ENCODE measurements at places on chromosomes 7 and 10.

DNA sequence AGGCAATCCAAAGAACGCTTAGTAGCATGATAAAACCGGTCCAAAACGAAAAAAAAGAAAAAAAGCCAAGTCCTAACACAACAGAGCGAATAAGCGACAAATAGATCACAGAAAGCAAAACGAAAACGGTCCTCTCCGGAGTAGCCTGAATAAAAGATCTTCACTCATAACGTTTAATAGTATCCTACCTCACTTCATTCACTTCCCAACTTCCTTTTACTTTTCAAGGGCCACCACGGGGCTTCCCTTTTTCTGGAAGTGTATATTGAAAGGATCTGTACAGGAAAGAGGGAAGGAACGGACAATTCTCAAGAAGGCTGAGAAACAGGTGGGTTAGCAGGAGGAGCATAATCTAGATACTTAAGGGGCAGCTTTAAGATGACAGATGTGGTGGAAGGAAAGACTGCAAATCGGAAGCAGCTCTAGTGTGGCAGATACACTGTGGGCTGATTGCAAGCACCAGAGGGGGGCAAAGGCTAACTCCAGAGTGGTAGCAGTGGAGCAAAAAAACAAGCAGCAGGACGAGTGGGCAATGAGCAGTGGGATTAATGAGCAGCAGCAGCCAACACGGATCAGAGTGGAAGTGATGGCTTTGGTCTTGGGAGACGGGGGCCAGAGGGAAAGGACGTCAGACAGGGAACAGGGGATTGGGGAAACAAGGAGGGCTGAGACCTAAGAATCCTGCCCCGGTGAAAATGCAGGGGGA lies 866 bp downstream of the CNOT4 start:
- DNase-seq: no peak

GRCh38 chr7:10793995-10794775 lies 179.5 kb upstream of the PHF14 start:
- no peak for DNase-seq

GRCh38 chr10:71475243-71475871 lies 78.6 kb downstream of the CDH23 start:
- DNase-seq: no peak

DNA sequence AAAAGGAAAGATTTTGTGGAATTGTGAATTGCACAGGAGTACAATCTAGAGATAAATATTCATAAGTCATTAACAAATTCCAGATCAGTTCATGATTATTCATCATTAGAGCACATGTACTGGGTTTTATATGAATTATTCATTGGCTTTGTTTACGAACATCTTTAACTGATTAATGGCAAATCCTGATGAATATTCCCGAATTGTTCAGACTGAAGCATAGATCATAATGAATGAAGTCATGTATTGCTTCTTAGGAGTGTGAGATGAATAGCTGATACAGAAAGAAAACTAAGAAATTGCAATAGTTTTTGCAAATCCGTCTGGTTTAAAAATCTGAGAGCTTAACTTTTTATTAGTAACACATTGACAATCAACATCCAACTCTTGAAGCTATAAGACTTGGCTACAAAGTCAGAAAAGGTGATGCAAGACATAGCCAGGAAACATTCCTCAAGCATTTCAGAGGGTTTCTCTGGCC lies 183.6 kb upstream of the DGKB start:
- no peak for DNase-seq

- no peak for DNase-seq
Measured at GRCh38 chr7:137682596-137682995, 164.2 kb downstream of the DGKI start.

- DNase-seq: no peak
Measured at GRCh38 chr10:58400609-58401008, 15.4 kb downstream of the TFAM start.

DNA sequence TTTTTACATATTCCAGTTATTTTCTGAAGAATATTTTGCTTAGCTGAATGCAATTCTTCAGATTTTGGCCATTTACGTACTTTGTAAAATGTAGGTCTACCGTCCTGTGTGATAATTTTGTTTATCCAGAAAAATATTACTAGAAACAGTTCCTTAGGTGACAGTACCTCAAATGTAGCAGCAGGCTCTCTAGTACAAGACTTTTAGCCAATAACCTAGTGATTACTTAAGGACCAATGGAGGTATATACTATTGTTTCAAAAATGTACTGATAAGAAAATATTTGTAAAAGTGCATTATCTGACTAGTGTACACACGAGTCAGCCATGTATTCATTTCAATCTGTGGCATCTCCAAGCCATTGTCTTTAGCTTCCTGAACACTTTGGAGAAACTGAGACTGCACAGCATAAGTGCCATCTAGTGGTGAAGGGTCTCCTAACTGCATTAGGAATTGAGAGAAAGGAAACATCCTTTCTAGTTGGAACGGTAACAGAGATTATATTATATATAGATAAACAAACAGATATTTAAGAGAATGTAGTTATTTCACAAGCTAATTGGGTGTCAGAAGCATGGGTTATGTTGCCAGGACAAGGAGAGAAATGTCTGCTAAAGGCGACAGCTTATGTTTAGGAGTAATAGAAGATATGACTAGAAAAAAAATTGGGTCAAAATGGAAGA lies 23.7 kb downstream of the RTKN2 start:
- no peak for DNase-seq

- DNase-seq: no peak
Measured at GRCh38 chr10:60395711-60396110, 6.0 kb upstream of the ANK3 start.
